ENCODE measurements at places on chromosomes 4 and X.

DNA sequence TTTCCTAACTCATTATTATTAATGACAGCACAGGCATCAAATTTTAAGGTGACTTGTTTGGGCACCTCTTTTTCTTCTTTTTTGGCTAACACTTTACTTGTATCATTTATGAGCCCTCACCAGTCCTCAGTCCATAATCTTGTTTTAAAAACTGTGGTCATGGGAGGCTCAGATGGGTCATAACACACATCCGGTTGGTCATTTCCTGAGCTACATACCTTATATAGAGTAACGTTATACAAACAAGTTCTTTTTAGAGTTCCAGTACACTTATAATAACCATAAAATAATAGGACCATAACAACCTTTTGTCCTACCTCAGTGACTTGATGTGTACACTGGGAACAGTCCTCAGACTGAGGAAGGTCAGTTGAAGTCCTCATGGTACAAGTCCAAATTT lies 21.1 kb upstream of the PLS3 start:
- DNase-seq = no peak

DNA sequence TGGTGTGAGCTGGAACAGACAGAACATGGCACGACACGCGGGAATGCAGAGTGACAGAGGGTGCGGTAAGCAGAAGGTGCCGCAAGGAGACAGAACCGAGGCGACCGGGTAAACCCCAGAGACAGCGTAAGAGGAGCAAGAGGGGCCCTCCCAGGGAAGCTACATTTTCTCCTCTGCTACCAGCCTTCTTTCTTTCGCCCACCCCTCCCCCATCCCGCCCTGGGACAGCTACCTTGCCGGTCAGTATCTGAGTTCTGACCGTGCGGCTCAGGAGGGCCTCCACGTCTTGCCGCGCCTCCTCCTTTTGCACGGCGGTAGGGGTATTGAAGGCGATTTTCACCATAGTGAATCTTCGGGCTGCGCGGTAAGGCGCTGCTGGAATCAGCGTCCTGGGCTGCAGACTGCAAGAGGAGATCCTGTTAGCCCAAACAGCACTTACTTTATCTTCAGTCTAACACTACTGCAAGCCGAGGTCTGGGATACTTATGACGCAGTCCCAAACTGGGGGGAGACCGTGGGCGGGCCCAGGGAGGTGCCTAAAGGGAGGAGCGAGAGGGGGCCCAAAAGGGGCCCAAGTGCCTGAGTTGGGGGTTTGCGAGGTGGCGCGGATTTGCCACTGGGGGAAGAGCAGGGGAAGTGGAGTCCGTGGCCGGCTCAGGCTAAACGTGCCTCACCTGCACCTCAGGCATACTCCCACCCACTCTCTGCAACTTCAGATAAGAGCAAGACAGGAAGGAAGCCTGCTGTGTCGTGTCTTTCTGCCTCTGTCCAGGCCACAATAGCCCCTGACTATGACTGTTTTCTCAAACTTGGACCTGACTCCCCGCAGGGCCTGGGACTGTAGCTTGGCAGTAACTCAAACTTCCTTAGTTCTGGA lies at the start of gene ITM2A:
Gene ITM2A, minus strand, starts transcription at position 462 of the 877 bp plus-strand sequence. Its CDS starts 119 bp downstream, at position 343.
- peak; percentile 26 for DNase-seq

DNA sequence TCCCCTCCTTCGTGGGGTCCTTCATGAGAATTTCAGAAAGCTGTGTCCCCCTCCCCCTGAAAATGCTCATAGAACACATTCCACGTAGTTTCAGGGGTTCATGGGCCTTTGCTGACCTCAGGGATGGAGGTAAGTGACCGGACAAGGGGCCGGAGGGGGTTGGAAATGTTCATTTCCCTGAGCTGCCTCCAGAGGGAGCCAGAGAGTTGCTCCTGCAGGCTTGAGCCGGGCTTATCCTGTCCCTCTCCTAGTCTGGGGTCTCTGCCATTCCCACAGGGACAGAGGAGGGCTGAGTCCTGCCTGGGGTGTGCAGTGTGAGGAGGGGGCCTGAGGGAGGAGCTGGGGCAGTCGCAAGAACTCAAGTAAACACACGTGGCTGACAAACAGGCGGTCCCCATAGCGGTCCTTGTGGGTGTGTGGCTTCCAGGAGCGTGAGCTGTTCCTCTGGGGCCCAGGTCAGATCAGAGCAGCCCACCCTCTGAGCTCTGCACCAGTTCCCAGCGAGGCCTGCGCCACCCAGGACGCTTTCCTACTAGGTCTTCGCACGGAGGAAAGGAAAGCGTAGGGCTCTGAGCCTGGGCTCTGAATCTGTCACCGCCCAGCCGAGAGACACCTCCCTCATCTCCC lies 62.5 kb downstream of the WFS1 start:
- no peak for DNase-seq

- no peak for DNase-seq
Measured at GRCh38 chr4:59387759-59388758, 1812.1 kb upstream of the ADGRL3 start.

Data from activated CD4-positive, alpha-beta T cell treated with anti-CD3 and anti-CD28 coated beads for 1 hour (primary cell).